MM.1S (cell line): ENCODE measurements at places on chromosomes 11 and 22.
A peak's percentile ranks its signal among the peaks of the same experiment; 100 is the strongest.

DNA sequence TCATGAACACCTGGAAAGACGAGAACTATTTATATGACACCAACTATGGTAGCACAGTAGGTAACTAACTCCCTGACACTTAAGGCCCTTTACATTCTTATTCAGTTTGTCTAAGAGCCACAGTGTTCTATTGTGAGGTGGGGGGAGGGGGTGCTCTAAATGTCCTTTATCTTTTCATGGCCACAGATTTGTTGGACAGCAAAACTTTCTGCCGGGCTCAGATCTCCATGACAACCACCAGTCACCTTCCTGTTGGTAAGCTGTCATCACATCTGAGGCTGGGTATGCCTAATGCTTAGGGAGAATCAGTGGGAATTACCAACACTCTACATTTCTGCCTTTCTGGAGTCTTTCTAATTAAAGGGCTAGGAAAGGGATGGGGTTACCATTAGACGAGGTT lies 30.7 kb downstream of the EHF start:
- DNase-seq: no peak

GRCh38 chr11:27313157-27313821 lies 49.7 kb downstream of the CCDC34 start:
- DNase-seq: no peak

DNA sequence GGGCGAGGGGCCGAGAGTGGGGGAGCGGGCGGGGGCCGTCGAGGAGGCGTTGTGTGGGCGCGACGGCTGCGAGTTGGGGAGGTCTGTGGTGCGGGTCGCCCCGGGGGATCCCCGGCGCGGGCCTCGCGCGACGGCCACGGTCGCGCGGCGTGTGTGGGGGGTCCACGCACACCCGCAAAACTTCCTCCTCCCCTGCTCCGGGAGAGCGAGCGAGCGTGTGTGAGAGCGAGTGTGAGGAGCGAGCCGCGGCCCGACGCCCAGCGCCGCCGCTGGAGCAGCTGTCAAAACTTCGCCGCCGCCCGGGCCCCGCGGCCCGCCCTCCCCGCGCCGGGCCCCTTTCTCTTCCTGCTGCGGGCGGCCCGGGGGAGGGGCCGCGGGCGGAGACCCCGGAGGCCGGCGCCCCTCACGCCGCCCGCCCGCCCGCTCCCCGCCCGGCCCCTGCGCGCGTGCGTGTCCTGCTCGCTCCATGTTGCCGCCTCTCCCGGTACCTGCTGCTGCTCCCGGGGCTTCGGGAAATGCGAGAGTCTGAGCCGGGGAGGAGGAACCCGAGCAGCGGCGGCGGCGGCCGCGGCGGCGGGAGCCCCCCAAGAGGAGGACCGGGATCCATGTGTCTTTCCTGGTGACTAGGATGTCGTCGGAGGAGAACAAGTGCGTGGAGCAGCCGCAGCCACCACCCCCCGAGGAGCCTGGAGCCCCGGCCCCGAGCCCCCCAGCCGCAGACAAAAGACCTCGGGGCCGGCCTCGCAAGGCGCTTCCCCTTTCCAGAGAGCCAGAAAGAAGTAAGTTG lies 9.0 kb upstream of the CCT8L2 start:
- no peak for DNase-seq

GRCh38 chr11:94928117-94928990 lies 45.0 kb downstream of the CWC15 start:
- no peak for DNase-seq

DNA sequence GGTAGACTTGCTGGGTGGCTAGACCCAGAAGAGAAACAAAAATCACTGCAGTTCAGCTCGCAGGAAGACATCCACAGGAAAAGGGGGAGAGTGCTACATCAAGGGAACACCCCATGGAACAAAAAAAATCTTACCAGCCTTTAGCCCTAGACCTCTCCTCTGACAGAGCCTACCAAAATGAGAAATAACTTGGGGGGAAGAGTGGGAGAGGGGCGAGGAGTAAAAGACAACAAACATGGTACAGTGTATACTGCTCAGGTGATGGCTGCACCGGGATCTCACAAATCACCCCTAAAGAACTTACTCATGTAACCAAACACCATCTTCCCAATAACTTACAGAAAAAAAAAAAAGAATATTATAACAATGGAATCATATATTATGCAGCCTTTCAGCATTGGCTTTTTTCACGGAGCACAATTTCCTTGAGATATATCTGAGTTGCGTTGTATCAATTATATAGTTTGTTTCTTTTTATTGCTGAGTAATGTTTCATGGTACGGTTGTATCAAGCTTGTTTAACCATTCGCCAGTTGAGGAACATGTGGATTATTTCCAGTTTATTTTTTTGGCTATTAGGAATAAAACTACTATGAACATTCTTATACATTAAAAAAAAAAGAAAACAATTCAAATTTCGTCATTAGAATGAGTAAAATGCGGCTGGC lies 90.9 kb downstream of the ZNF280B start:
- no peak for DNase-seq

GRCh38 chr11:60251485-60252212 lies 8.7 kb upstream of the MS4A4E start:
- DNase-seq: peak; percentile 16

- DNase-seq: no peak
Measured at GRCh38 chr22:20008221-20008995, 8.2 kb downstream of the ARVCF start.

DNA sequence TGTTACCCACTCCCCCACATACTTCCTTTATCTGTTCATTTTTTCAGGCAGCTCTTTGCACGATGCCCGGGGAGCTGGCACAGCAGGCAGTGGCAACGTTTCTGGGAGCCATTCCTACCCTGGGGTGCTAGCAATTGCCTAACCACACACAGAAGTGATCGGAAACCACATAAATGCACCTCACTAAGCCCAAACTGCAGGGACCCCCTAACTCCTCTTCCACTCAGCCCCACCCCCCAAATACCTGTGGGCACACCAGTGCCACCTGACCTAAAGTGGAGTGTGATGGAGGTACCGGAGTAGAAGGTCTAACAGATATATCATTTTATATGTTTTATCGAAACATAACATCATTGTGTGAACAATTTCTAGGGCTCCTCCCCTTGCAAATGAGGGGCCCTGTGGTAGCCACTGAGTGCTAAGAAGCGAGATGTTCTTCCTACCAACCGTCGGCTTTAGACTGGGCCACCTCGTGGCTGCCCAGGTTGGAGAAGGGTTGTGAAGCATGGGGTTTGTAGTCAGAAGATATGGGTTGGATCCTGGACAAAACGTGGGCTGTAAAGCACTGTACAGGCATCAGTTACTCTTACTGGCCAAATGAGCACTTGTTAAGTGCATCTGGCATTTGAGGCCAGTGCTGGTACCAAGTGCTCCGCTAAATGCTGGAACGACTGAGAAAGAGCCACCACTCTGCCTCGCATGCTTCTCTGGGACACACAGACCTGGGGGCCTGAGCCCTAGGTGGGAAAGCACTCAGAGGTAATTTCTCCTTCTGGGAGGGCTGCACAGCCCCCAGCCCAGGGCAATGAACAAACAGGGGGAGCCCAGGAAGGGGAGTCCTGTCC lies 2.8 kb downstream of the MRGPRD start:
- no peak for DNase-seq

DNA sequence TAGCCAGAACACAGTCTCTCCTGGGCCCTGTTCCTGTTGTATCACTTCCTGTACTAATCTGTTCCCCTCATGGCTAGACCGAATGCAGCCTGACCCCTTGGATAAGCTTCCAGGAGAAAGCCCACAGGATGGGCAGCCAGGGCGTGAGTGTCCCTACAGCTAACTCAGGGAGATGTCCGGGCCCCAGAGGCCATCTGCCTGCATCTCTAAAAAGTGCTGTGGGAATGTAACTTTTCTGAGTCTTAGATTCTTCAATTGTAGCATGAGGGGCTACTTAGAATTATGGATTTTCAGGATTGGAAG lies 7.7 kb upstream of the MALAT1 start:
- no peak for DNase-seq

- no peak for DNase-seq
Measured at GRCh38 chr11:68398995-68399851, 61.3 kb upstream of the PPP6R3 start.

- DNase-seq: peak; percentile 26
Measured at GRCh38 chr22:29470159-29470855, 9.7 kb upstream of the NEFH start.

- no peak for DNase-seq
Measured at GRCh38 chr11:132249256-132249655, 878.8 kb downstream of the NTM start.

- no peak for DNase-seq
Measured at GRCh38 chr11:847876-848275, 5.2 kb downstream of the TSPAN4 start.

DNA sequence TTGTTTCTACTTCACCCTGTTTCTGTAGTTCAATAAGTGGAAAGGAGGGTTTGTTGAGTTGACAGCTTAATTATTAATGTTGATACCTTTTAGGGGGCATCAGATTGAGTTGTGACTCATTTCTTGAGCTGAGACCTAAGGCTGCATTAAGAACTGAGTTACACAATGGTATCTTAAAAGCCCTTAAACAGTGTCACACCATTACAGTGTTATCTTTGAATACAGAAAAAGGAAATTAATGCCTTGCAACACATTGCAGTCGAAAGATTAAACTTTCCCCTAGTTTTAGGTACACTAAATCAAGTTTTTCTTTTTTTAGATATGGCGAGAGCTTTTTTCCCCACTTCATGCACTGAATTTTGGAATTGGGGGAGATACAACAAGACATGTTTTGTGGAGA lies 16.7 kb downstream of the PAFAH1B2 start:
- no peak for DNase-seq

- DNase-seq: no peak
Measured at GRCh38 chr11:119029069-119029339, 1.7 kb downstream of the SLC37A4 start.

DNA sequence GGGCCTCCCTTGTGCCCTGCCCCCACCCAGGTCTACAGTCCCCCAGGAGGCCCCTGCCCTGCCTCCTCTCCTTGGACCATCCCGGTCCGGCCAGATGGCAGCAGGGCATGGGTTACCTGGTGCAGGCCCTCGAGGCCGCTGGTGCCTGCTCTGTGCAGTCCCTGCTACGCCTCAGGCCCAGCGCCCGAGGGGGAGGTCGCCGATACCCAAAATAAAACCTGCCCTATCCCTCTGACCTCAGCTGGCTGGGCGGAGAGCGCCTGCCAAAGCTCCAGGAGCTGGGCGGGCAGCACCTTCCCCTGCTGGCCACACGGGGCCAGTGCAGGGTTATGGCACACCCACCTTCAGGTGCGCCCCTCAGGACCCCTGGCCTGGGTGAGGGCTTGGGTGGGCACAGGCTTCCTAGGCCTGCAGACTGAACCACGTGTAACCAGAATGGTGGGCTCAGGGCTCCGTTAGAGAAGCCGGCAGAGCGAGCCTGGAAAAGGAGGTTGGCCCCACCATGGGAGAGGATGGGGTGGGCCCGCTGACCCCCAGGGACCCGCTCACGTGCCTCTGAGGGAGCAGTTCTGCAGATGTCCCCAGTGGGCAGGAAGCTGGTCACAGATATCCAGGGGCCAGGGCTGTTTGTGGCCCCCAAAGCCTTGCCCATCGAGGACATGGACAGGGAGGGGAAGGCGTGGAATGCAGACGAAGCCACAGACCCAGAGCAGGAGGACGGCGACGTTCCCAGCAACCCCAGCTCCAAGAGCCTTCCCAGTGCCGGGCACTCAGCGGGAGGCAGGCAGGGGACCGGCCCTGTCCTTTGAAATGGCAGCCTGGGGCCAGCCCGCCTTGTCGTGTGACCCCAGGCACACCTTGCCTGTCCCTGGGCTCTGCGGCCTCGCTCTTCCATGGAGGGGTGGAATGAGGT lies 1.7 kb upstream of the TNNT3 start:
- DNase-seq: no peak

DNA sequence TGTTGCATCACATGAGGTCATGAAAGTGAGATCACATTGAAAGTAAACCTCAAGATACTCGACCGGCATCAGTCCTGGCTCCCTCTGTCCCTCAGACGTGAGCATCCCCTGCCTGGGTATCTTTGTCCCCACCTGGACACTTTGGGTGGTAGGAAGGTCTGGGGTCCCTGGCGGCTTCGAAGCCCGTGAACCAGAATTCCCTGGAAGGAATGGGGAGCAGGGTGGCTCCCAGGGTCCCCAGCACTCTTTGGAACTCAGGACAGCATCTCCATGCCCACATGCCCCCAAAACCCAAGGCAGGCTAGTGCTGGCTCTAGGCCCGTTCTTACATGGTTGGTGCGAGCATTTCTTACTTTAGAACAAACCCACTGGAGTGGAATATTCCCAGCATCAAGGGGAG lies 7.5 kb downstream of the DERL3 start:
- DNase-seq: no peak

DNA sequence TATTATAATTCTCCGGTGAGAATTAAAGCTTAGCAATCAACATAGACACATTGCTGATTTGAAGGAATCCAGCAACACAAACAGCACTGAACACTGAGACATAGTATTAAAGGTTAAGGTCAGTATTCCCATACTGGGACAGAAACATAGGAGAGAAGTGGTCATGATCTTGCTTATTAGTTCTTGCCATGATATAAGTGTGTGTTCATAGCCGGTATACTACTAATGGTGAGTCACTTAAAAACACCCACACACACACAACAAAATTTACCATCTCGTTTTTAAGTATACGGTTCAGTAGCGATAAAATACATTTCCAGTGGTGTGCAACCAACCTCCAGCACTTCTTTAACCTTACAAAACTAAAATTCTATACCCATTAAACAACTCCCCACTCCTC lies 96.3 kb downstream of the C11orf65 start:
- DNase-seq: no peak

- no peak for DNase-seq
Measured at GRCh38 chr11:126233391-126233790, 21.8 kb downstream of the FAM118B start.

- no peak for DNase-seq
Measured at GRCh38 chr11:94020777-94021481, at the start of gene HEPHL1. HEPHL1 (plus strand) TSS chr11:94021354; CDS start chr11:94021369, 15 bp downstream.

DNA sequence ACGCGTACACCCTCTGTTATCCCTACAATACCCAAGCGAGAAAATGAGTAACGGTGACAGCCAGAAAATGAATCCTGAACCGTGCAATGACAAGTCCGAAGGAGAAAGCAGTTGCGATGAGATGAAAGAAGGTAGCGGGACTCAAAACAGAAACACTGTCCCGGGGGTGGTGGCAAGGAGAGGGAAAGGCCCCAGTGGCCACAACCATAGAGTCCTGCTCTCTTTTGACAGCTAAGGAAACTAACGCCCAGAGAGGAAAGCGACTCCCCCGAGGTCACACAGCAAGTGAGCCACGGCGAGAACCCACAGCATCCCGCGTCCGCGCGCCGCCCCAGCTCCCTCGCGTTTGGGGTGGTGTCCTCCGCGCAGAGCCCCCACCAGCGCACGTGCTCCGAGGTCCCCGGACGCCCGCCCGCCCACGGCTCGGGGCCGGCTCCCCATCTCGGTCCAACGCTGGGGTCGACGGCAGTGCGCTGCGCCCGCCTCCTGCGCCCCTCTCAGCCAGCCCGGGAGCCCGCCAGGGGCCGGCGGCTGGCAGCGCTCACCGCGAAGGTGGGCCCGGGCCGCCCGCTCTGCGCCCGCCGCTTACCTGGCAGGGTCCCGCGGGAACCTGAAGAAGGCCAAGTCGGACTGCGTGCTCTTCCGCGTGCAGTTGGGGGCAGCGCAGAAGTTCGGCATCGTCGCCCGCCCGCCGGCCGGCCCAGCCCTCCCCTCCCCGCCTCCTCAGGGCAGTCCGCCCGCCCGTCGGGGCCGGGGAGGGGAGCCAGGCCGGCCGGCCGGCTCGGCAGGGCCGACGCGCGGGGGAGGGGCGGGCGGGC lies 564 bp downstream of the THAP12 start:
- peak; percentile 40 for DNase-seq
